ENCODE measurements at places on chromosomes 2 and 18.

- no peak for DNase-seq
Observed at GRCh38 chr18:76544511-76545345, 49.7 kb upstream of the ZNF516 start.

- DNase-seq, result no peak
Observed at GRCh38 chr2:185144159-185144919, 546.0 kb downstream of the ZNF804A start.

DNA sequence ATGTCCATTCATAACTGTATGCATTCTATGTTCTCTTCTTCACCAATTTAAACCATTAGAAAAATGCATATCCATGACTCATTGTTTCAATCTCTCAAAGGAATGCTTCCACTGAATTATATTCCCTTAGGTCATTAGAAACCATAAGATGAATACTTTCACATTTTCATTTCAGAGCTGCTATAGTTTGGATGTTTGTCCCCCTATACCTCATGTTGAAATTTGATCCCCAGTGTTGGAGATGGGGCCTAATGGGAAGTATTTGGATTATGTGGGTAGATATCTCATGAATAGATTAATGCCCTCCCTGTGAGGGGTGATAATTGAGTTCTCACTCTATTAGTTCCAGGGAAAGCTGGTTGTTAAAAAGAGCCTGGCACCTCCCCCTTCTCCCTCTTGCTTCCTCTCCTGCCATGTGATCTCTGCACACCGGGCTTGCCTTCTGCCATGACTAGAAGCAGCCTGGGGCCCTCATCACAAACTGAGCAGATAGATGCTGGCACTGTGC, 35.7 kb downstream of the THUMPD2 start:
- no peak for DNase-seq

- DNase-seq, result no peak
Observed at GRCh38 chr18:48795696-48796095, 155.1 kb downstream of the SMAD7 start.

GRCh38 chr2:232389327-232389726, 10.8 kb downstream of the ALPP start:
- DNase-seq, result no peak

- DNase-seq, result peak; percentile 95
Observed at GRCh38 chr2:237691908-237692600, 64.7 kb downstream of the LRRFIP1 start.

DNA sequence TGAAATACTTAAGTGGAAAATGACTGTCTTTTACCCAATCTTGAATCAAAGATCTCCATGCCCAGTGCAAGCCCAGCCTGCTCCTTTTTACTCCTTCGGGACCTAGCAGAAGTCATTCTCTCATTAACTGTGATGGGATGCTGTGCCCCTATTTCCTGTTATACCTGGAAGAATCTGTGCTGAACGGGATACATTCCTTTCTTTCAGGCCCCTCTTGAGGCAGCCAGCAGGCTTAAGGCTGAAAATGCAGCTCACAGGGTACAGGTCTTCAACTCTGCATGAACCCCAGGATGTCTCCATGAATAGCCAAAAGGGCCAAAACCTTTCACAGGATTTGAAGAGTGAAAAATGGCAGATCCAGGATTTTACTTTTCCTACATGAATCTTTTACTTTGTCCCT, 784.8 kb upstream of the KLHL29 start:
- no peak for DNase-seq

- DNase-seq, result no peak
Observed at GRCh38 chr2:190338453-190338852, 4.9 kb upstream of the INPP1 start.

- no peak for DNase-seq
Observed at GRCh38 chr2:20540587-20541293, 93.9 kb downstream of the RHOB start.

GRCh38 chr2:116749994-116750393, 1064.5 kb upstream of the DDX18 start:
- DNase-seq, result no peak

DNA sequence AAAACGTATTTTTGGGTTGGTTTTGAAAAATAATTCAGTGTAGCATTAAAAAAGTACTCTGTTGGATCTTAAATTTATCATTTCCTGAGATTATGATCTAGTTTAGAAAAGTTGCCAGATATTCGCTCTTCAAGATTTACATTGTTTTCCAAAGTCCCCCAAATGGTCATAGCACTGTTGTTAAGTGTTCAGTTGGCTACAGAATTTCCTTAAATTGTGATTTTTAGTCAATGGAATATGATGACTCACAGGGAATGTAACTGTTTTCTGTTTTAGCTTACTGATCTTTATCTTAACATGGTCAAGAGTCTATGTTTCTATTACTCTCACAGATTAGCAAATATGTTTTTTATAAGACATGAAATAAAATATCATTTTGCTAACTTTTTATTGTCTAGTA, 23.2 kb downstream of the PLCL1 start:
- DNase-seq, result no peak

GRCh38 chr2:10431797-10432196, 16.3 kb downstream of the ODC1 start:
- no peak for DNase-seq

- DNase-seq, result no peak
Observed at GRCh38 chr2:72153026-72153791, 5.5 kb upstream of the CYP26B1 start.

DNA sequence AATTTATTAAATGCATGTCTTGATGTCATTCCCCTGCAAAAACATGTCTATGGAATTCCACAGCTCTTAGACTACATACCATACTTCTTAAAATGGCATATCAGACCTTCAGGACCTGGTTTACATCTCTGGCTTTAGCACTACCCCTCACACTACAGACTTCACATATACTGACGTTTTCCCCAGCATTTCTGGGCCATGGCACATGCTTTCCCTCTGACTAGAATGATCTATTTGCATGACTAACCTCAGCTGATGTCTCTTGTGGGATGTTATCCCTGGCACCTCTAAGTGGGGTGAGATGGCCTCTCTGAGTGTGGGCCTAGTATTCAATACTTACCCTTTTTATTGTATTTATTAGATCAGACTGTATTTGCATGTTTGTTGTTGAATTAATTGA, 381.6 kb downstream of the ERBB4 start:
- DNase-seq, result no peak

GRCh38 chr18:61929881-61930640, 37.3 kb upstream of the RNF152 start:
- no peak for DNase-seq

- DNase-seq, result no peak
Observed at GRCh38 chr18:47110492-47111274, 39.6 kb downstream of the HDHD2 start.

DNA sequence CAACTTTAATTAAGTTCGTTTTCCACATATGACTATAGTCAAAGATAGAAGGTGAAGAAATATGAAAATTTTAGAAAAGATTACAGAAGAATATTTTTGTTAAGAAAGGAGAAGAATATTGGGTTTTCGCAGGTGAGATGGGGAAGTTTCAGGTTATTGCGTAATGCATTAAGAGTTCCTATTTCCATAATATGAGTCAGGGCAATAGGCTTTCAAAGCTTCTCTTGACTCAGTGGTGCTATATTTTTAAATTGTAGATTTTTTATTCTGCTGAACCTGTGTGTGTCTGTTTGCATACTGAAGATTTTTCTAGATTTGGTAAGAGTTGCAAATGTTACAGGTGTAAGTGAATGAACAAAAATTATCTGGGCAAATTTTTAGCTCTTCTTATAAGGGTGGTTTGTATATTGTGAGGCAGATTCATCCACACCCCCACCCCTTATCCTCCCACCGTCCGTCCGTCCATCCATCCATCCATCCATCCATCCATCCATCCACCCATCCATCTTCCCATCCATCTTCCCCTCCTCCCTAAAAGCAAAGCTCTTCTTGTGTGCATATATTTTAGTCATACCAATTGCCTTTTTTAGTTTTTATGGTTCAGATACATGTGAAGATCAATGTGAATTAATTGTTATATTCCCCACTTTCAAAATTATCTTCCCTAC, 69.6 kb downstream of the MYO1B start:
- DNase-seq, result no peak

DNA sequence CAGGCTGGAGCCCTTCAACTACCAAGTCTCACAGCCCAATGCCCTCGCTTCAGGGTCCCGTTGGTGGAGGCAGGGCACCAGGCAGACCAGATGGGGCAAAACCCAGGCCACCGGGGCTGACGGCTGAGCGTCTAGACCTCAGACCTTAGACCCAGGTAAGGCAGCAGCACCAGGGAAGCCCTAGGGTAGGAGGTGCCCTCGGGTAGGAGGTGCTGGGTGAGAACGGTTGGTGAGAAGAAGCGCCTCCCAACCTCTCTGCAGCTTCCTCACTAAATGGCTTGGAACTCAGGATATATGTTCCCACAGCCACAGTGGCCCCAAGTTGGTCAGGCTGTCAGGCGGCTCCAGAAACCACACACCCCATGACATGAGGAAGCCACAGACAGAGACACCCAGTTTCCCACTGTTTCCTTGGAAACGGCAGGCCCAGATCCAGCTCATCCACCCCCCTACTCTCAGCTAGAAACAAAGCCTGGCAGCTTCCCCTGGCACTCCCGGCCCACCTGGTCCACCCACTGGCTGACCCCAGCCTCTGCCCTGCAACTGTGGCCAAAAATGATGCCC, 13.1 kb upstream of the MLPH start:
- DNase-seq, result no peak

DNA sequence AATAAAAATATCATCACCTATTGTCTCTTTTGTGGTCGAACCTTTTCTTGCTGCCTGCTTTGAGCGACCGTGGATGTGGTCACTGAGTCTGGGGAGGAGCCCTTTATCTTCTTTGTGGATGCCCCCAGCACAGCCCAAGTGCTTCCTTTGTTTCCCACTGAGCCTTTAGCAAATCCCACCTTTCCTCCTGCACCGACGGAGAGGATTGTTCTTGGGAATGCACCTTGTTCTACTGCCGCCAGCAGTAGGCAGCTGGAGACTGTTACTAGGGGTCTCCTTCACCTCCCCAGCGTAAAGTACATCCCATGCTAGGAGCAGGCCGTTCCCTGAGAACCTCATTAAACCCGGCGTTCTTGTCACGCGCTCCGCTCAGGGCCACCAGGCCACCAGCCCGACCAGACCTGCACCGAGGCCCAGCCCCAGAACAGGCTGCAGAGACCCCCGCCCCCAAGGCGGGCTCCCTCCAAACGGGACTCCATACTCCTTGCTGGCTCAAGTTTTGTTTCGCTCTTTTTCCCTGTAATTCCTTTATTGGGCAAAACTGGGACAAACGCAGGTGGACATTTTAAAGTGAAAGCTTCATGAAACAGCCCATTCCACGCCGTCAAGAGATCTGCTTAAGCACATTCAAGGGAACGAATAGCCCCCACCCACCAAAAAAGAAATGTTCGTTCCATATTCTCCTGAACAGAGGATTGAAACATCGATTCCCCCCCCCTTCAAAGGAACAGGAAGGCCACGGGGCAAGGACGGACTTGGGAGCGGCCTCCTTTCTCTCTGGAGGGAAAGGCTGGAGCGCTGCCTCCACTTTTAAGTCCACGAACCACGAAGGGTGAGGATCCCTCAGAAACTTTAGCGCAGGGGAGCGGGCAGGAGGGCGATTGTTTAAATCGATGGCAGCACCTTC, 1.1 kb upstream of the MAT2A start:
- DNase-seq, result peak; percentile 7

- DNase-seq, result no peak
Observed at GRCh38 chr18:25495606-25496005, 143.6 kb upstream of the ZNF521 start.

DNA sequence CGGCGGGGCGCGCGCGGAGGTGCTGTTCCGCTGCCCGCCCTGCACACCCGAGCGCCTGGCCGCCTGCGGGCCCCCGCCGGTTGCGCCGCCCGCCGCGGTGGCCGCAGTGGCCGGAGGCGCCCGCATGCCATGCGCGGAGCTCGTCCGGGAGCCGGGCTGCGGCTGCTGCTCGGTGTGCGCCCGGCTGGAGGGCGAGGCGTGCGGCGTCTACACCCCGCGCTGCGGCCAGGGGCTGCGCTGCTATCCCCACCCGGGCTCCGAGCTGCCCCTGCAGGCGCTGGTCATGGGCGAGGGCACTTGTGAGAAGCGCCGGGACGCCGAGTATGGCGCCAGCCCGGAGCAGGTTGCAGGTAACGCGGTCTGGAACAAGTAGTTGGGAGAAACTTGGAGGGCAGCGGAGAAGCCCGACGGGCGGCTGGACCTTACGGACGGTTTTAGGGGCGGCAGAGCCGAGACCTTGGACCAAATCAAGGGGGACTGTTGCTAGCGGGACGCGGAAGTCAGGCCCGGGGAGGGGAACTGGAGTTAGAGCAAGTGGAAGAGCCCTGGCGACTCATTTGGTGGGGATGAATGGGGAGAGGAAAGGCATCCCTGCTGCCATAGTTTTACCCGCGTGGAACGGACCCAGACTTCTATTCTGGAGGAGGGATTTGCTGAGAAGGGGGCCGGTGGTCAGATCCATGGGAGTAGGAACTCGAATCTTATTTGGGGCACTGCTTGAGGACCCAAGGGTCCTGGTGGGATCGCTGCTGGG, 573 bp downstream of the IGFBP2 start:
- no peak for DNase-seq

- no peak for DNase-seq
Observed at GRCh38 chr2:226687641-226688253, 111.9 kb downstream of the IRS1 start.

DNA sequence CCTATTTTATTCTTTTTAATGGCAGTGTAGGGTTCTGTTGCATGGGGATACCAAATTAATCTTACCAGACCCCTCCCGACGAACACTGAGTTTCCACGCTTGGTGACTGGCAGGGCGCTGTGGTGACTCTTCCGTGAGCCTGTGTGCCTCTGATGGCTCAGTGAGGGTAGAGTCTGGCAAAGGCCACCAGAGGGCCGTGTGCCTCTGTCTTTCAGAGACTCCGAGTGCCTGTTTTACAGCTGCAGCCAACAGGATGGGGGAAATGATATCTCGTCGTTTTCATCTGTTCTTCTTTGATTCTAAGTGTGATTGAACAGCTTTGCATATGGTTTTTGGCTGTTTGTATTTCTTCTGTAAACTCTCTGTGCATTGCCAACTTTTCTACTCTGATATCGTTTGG, 99.8 kb downstream of the ZNF236 start:
- DNase-seq, result peak; percentile 51

- DNase-seq, result no peak
Observed at GRCh38 chr2:138470941-138471340, 30.6 kb upstream of the SPOPL start.

DNA sequence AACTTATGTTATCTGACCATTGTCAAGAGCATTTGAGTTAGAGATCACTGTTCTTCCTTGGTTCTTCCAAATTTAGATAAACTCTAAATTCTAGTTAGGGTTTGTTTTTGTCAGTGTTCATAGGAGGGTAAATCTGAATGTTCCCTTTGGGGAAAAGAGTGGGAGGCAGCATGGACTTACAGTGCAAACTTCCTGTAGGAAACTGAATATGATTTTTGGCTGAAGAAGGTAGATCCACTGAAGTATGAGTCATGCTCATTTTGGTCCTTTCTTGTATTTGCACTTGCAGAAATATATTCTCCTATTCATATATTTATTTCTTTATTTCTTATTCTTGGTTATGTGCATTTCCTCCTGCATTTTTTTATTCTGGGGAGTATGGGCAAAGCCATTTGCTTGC, 27.3 kb downstream of the CCDC85A start:
- DNase-seq, result no peak

DNA sequence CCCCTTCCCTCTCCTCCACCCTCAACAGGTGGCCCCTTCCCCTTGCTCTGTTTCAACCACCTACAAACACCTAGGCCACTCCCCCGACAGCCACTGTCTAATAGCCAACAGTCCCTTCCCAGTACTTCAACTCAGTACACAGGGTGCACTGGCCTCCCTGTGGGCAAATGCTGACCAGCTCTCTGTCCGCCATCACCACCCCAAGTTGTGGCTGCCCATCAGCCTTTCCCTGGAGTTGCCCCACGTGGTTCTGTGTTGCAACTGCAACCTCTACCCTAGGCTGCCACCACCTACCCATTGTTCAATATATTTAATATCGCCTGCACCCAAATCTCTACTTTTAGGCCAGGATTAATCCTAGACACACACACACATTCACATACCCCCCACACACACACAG, 173.5 kb downstream of the MREG start:
- no peak for DNase-seq

Measured in activated CD4-positive, alpha-beta T cell treated with anti-CD3 and anti-CD28 coated beads, Interleukin-2, amount 50 U/mL, for 1 hour (primary cell).